ENCODE measurements at places on chromosomes 3 and 15. TPM values are rescaled to one million over a fixed set of nuclear protein-coding genes. Genes with fewer than 3 reads are reported as not detected.
A peak's percentile ranks its signal among the peaks of the same experiment; 100 is the strongest.

DNA sequence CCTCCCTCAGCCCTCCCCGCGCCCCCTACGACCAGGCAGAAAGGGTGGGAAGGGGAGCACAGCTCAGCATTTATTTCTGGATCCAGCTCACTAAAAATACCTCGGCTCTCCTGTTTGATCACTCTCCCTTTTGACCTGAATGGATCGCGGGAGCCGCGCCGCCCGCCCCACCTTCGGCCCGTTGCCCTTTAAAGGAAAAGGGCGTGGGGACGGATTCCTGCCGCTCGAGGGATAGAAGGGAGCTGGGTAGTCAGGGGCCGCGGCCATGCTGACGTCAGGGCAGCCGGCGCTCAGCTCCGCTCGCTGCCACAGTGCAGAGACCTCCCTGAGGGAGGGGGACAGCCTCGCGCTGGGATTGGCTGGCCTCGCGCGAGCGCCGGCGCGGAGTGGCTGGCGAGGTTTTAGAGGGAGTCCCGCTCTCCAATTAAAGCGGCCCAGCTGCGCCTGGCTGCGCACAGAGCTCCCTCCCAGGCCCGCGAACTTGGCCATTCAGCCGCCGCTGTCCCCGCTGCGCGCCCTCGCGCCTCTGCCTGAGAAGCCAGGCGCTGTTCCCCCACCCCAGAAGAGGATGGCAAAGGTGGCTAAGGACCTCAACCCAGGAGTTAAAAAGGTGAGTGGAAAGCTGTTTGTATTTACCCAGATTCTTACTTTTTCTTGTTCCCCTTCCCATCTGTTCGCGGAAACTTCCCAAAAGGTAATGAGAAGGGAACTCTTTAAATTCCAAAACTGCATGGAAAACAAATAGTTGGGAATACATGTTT is at the start of gene LMCD1:
Gene LMCD1 (plus strand): TSS at position 453 of the 761 bp plus-strand sequence. CDS start 116 bp downstream, at position 569.
- H3K4me3 ChIP-seq: peak within 1 kb of the TSS; percentile 41
- peak within 1 kb of the TSS; percentile 91 for H3K27ac ChIP-seq
- no peaks in the 10 kb centered on the region for H3K27me3 ChIP-seq
- peaks cover 35% of the 10 kb centered on the region for H3K4me1 ChIP-seq

ARPP21 gene
- not detected for total RNA-seq

- H3K27ac ChIP-seq: no peak overlapping the region
- H3K27me3 ChIP-seq: no peaks in the 10 kb centered on the region
- peaks cover 6% of the 10 kb centered on the region for H3K4me1 ChIP-seq
These were observed 12.5 kb upstream of the ZXDC start for GRCh38 chr3:126488185-126488584.

DNA sequence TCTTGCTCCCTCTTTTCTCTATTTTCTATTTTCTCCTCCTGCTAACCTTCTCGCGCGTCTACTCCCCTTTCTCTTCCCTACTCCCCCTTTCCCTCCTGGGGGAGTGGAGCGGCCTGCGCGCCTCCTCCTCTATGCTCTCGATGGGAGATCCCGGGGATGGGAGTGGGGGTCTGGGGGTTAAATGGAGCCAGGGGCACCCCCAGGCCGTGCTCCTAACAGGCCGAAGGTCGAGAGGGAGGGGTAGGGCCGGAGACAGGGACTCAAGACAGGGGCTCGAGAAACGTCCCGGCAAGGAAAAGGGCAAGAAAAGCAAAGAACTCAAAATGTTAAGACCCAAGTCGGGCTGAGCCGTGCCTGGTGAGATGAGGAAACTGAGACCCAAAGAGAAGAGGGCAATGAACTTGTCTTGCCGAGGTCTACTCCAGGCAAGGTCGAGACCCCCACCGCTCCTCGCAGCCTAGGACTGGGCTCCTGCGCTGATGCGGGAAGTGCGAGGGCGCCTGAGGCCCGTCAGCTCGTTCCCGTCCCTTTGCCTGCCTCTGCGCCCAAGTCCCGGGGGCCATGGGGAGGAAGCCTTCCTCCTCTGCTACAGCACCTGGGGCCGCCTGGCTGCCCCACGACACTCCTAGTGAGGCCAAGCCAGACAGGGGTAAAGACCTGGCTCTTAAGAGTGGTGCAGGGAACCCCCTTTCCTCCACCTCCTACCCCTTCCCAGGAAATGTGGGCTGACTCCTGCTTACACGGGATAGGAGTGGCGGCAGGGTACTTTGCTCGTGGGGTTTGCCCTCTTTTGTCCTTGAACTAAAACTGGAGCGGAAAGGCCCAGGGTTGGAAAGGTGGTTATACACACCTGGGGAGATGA is 770 bp upstream of the MEGF11 start:
- no peaks in the 10 kb centered on the region for H3K36me3 ChIP-seq
- H3K4me3 ChIP-seq: peak overlapping the region; percentile 54
- H3K4me1 ChIP-seq: peaks cover 35% of the 10 kb centered on the region
- H3K27me3 ChIP-seq: peaks cover 88% of the 10 kb centered on the region

DNA sequence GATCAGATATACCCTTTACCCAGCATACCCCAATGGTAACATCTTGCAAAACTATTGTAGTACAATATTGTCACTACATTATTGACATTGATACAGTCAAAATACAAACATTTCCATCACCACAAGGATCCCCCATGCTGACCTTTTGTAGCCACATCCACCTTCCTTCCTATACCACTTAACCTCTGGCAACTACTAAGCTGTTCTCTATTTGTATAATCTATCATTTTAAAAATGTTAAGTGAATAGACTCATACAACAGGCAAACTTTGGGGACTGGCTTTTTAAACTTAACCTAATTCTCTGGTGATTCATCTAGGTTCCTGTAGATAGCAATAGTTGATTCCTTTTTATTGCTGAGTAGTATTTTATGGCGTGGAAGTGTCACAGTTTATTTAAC is 29.6 kb upstream of the IFT57 start:
- no peaks in the 10 kb centered on the region for H3K4me1 ChIP-seq
- H3K27me3 ChIP-seq: no peaks in the 10 kb centered on the region
- H3K4me3 ChIP-seq: no peak overlapping the region
- DNase-seq: no peak
- no peak overlapping the region for H3K27ac ChIP-seq

DNA sequence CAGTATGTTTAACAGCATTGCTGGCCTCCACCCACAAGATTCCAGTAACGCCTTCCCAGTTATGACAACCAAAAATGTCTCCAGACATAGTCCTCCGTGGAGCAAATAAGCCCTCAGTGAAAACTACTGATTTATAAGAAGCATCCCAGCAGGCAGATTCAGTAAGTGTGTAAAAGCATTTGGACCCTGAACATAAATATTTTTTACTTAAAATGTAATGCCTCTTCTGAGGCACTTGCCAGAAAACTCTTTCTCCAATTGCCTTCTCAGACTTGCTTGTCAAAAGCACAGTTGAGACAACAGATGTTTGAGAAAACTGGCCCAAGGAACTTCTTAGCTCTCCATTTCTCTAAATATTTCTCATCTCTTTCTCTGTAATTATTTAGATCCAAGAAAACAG is 31.8 kb upstream of the DCLK3 start:
- DNase-seq: peak; percentile 67
- H3K4me3 ChIP-seq: no peak overlapping the region
- H3K36me3 ChIP-seq: no peaks in the 10 kb centered on the region
- no peaks in the 10 kb centered on the region for H3K4me1 ChIP-seq
- H3K27ac ChIP-seq: no peak overlapping the region
- H3K27me3 ChIP-seq: no peaks in the 10 kb centered on the region

GRCh38 chr15:99537344-99537743 is 28.4 kb upstream of the MEF2A start:
- no peaks in the 10 kb centered on the region for H3K36me3 ChIP-seq
- H3K27ac ChIP-seq: no peak overlapping the region
- DNase-seq: no peak
- no peak overlapping the region for H3K4me3 ChIP-seq
- no peaks in the 10 kb centered on the region for H3K27me3 ChIP-seq

DNA sequence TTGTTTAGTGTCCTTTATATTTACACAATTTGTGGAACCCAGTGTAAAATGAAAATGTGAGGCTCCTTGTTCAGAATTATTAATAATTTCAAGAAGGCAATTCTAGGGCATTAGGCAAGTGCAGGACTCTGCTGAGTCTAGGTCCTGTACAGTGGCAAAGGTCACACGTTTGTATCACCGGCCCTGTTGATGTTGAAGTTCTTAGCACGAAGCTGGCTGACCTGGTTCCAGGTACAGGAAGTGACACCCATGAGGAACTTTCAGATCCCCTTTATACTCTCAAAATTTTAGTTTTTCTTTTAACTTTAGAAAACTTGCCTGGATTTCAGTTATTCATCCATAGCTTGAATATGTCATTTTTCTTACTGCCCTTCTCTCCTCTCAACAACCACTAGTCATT is 349.4 kb downstream of the CNTN6 start:
- no peaks in the 10 kb centered on the region for H3K4me1 ChIP-seq
- H3K27me3 ChIP-seq: no peaks in the 10 kb centered on the region
- no peaks in the 10 kb centered on the region for H3K36me3 ChIP-seq

- peaks cover 37% of the 10 kb centered on the region for H3K4me1 ChIP-seq
- no peaks in the 10 kb centered on the region for H3K36me3 ChIP-seq
- H3K27me3 ChIP-seq: no peaks in the 10 kb centered on the region
- no peak overlapping the region for H3K27ac ChIP-seq
- DNase-seq: peak; percentile 91
These were observed 73.0 kb upstream of the POMGNT2 start for GRCh38 chr3:43178891-43179366.

- no peaks in the 10 kb centered on the region for H3K27me3 ChIP-seq
- H3K36me3 ChIP-seq: no peaks in the 10 kb centered on the region
- no peak overlapping the region for H3K4me3 ChIP-seq
- no peaks in the 10 kb centered on the region for H3K4me1 ChIP-seq
- H3K27ac ChIP-seq: no peak overlapping the region
These were observed 762.2 kb upstream of the ALCAM start for GRCh38 chr3:104604326-104605010.

LRRC31 gene
- total RNA-seq: 35.3 TPM

DNA sequence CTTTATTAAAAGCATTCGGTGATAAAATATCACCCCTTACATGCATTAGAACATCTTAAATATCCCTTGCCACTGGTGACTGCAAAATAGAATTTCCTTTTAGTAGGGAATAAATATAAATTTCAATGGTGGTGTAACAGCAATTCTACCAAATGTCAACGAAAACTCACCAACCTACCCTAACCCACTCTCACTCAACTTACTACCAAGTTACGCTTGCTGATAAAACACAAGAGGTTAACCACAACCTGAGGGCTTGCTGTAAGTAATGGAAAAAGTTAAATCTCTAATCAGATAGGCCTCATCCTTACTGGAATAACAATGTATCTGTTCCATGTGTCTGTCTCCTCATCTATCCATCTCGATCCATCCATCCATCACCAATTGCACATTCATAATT is 274.7 kb downstream of the FOXP1 start:
- H3K4me1 ChIP-seq: no peaks in the 10 kb centered on the region
- H3K27me3 ChIP-seq: no peaks in the 10 kb centered on the region
- DNase-seq: no peak
- H3K36me3 ChIP-seq: no peaks in the 10 kb centered on the region

ARGFX gene
- not detected for total RNA-seq

Data from stomach (tissue), 19 donors.